HepG2 (cell line): ENCODE measurements at places on chromosomes 3 and 15. TPM values are rescaled to one million over a fixed set of nuclear protein-coding genes. Genes with fewer than 3 reads are reported as not detected.
A peak's percentile ranks its signal among the peaks of the same experiment; 100 is the strongest.

- peak; percentile 84 for DNase-seq
These were observed at the start of gene HSPBAP1 for GRCh38 chr3:122793568-122794416. Gene HSPBAP1, minus strand, starts transcription at chr3:122793831. Its CDS starts 151 bp downstream, at chr3:122793680.

The METTL6 gene
- total RNA-seq: 29.4 and 35.9 TPM in 2 replicates

DNA sequence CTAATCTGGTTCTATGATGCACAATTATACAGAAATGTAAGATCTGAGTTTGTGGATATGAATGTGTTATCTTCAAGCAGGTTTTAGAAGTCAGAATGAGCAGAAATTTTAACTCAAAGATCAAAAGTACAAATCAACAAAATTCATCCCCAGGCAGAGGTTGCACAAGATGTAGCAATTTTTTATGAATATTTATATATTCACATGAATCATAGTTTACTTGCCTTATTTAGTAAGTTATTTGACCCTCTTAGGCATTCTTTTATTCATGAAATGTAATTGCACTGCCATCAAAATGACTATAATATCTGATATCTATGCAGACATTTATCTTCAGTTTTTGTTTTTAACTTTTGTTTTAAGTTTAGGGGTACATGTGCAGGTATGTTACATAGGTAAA, 103.1 kb upstream of the DAZL start:
- no peak for DNase-seq

The CCK gene
- total RNA-seq: not detected in 2 replicates

GRCh38 chr3:156762631-156763185, 63.4 kb upstream of the LEKR1 start:
- DNase-seq: no peak

DNA sequence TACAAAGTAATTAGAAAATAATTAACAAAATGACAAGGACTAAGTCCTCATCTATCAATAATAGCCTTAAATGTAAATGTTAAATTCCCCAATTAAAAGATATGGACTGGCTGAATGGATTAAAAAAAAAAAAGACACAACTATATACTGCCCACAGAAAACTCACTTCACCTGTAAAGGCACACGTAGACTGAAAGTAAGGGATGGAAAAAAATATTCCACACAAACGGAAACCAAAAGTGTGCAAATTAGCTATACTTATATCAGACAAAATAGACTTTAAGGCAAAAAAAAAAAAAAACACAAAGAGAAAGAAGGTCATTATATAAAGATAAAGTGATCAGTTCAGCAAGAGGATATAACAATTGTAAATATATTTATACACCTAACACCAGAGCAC, 111.4 kb upstream of the ZBED2 start:
- DNase-seq: no peak

- DNase-seq: no peak
These were observed 117.3 kb upstream of the PLXND1 start for GRCh38 chr3:129723558-129724324.

The OR5K2 gene
- total RNA-seq: not detected in 2 replicates

DNA sequence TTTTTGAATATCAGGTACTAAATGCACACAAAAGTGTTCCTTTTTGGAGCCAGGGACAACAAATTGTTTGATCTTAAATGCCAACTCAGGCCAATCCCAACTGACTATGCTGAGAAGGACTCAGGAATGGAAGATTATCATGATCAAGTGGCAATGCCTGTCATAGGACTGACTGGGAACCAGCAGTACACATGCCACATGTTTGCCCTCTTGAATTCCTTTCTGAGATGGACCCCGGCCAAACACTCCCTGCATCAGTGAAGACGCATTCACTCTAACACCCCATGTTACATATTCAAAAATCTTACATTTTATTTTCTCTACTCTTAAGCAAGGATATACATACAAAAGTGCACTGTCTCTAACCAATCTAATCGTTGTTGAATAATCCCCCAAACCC, 36.1 kb downstream of the CLDN18 start:
- DNase-seq: no peak

The LRTM1 gene
- not detected in 2 replicates for total RNA-seq

- DNase-seq: no peak
These were observed 456.3 kb upstream of the KCNMB2 start for GRCh38 chr3:178079966-178080365.

GRCh38 chr3:73813692-73814292, 189.1 kb upstream of the PDZRN3 start:
- DNase-seq: no peak

GRCh38 chr3:8621872-8622271, 22.7 kb downstream of the SSUH2 start:
- no peak for DNase-seq

GRCh38 chr15:41928637-41929620, 35.1 kb upstream of the SPTBN5 start:
- DNase-seq: no peak

The COL6A5 gene
- total RNA-seq: not detected in 2 replicates

GRCh38 chr3:190481779-190482178, 32.1 kb upstream of the TMEM207 start:
- no peak for DNase-seq

The CAMKV gene
- total RNA-seq: 0.13 and 0.15 TPM in 2 replicates

GRCh38 chr3:39332525-39332924, 3.0 kb downstream of the CCR8 start:
- no peak for DNase-seq

- DNase-seq: no peak
These were observed 660 bp downstream of the ZNF106 start for GRCh38 chr15:42490291-42490670.

The ZPLD1 gene
- total RNA-seq: not detected in 2 replicates

- no peak for DNase-seq
These were observed 6.0 kb downstream of the SPATA12 start for GRCh38 chr3:57066471-57066870.

The DUOXA1 gene
- not detected in 2 replicates for total RNA-seq

GRCh38 chr3:78569804-78570203, 1198.0 kb downstream of the ROBO1 start:
- DNase-seq: peak; percentile 17

The INO80 gene
- total RNA-seq: 14.8 and 18.5 TPM in 2 replicates

The MESP2 gene
- total RNA-seq: not detected in 2 replicates

The GOLGA8M gene
- total RNA-seq: not detected in 2 replicates

The LTK gene
- not detected in 2 replicates for total RNA-seq

DNA sequence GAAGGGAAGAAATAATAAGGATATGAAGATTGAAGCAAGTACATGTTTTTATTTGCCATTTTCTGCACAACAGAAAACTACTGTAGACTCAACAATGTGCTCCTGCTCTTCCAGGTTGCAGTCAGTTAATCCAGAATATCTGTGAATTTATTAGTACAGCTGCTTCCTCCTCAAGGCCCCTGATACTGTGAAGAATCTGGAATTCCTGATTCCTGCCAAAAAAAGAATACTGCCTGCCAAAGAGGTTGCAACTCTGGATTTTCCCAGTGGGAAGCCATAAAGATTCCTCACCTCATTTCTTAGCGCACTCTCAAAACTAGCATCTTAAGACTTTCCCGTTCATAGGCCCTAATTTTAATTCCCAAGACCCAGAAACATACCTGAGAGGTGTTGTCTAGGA, 33.6 kb upstream of the LRRC3B start:
- no peak for DNase-seq

- no peak for DNase-seq
These were observed 15.5 kb upstream of the ACAP2 start for GRCh38 chr3:195458316-195458717.

DNA sequence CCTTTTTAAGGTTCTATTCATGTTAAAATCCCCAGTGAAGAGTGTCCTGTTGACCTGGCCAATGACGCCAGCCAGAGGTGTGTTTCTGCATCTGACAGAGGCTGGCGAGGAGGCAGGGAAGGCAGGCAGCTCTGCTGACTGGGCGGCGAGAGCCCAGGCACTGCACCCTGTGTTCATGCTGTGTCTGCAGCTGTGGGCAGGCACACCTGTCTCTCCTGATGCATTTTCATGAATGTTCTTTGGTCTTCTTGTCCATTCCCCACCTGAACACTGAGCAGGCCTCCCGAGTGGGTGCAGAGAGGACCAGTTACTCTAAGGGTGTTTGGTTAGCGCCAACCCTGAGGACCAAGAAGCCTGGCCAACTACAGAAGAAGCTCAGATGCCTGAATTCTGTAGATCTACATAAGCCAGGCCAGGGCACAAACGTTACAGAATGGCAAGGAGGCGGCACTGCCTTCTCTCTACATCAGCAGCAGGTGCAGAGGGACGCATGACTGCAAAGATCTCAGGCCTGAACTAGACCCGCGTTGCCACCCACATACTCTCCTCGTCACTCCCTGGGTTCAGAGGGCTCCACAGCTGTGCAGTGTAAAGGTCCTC, 233.7 kb downstream of the OCA2 start:
- no peak for DNase-seq

DNA sequence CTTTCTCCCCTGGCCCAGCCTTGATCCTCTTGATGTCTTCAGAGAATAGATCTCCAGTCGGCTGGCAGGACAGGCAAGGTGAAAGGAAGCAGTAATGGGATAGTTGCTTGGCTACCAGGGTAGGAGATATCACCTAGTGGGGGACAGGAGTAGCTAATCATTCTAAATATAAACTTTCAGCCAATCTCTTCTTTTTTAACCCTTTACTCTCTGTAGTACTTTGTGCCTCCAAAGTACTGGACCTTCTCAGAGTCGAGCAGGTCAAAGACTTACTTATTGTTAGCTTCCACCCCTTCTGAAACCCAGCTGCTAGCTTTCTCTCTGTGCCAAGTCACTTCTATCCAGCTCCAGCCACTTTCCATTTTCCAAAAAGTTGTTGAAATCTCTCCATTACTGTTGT, 43.4 kb upstream of the FILIP1L start:
- DNase-seq: no peak

GRCh38 chr3:119500901-119501300, 2.6 kb downstream of the TIMMDC1 start:
- DNase-seq: no peak

- no peak for DNase-seq
These were observed 80.9 kb downstream of the TNIK start for GRCh38 chr3:171379281-171379680.

DNA sequence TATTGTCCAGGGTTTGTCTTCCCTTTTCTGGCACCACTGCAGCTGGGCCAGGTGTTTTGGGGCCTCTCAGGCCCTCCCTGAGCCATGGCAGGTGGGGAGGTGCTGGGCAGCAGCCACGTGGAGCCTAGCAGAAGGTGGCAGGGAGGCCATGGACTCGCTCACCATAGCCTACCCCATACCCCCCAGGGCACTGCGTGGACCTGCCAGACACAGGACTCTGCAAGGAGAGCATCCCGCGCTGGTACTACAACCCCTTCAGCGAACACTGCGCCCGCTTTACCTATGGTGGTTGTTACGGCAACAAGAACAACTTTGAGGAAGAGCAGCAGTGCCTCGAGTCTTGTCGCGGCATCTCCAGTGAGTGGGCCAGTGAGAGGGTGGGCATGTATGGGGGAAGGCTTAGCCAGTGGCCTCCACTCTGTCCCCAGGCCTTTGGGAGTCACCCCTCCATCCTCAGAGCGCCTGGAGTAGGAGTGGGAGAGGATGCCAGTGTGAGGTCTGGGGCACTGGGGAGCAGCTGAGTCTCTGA, 11.9 kb downstream of the SPINT1 start:
- no peak for DNase-seq

The KNG1 gene
- 3.5 and 7.0 TPM in 2 replicates for total RNA-seq

The CHRNA5 gene
- 5.1 and 10.5 TPM in 2 replicates for total RNA-seq

The PSTPIP1 gene
- 8.7 and 9.2 TPM in 2 replicates for total RNA-seq

DNA sequence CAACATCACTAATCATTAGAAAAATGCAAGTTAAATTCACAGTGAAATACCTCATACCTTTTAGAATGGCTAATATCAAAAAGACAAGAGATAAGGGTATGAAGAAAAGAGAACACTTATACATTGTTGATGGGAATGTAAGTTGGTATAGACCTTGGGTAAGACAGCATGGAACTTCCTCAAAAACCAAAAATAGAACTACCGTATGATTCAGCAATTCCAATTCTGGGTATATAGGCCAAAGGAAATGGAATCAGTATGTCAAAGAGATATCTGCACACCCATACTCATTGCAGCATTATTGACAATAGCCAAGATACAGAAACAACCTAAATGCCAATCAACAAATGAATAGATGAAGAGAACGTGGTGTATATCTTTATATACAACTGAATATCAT, 166.8 kb upstream of the LRRN1 start:
- DNase-seq: no peak

GRCh38 chr3:22492342-22492741, 710.8 kb upstream of the UBE2E2 start:
- DNase-seq: no peak

DNA sequence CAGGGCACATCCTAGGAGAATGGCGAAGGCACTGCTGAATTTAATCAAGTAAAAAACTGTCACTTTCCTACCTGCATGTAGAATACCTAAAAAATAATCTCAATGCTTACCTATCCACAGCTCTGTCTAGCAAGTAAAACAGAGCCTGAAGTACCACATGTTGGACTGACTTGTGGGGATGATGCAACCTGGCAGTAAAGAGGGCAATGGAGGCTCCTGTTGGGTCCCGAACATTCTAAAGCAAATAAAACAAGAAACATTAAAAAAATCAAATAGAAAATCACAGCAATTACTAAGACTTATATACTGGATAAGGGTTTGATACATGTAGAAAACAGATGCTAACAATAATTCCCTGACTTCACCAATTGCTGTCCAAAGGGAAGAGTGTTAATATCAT, 56.1 kb downstream of the PTPN9 start:
- DNase-seq: no peak

The CAPN3 gene
- total RNA-seq: 0.90 and 1.3 TPM in 2 replicates

DNA sequence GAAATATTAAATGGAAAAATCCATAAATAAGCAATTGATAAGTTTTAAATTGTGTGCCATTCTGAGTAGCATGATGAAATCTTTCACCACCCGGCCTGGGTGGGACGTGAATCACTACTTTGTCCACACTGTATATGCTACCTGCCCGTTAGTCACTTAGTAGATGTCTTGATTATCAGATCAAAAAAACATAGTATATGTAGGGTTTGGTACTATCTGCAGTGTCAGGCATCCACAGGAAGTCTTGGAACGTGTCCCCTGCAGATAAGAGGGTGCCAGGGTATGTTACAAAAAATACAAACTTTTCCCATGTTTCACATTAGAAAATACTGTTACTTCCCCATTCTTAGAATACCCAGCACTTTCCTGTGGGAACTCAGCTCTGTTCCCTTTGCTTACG, 35.2 kb downstream of the FAM81A start:
- no peak for DNase-seq

The ACVR2B gene
- total RNA-seq: 10.0 and 11.3 TPM in 2 replicates

- no peak for DNase-seq
These were observed 21.0 kb downstream of the IFT122 start for GRCh38 chr3:129461022-129461421.

DNA sequence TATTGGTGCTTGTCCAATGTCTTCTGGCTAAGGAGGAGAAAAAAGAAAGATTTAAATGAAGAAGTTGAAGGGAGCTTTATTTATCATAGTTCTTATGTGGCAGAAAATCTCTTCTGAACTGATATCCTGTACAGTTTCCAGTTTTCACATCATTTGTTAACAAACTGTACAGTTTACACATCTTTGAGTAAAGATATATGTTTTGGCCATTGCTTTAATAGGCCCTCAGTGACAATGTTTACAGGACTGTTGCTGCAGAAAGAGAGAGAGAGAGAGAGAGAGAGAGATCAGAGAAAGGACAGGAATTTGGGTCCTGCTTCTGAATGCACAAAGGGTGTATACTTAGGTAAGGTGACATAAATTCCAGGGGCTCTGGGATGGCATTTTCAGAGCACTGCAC, 188.3 kb downstream of the NR1D2 start:
- no peak for DNase-seq

The TPRG1 gene
- not detected in 2 replicates for total RNA-seq

The RTP3 gene
- 0.09 TPM in 1 of 2 replicates, not detected in the other for total RNA-seq
